ENCODE measurements at places on chromosomes 5 and 9.

- peak; percentile 55 for DNase-seq
Measured at GRCh38 chr9:73153793-73154227, 2.1 kb downstream of the ANXA1 start.

- DNase-seq = no peak
Measured at GRCh38 chr9:79883073-79883645, 311.4 kb downstream of the TLE4 start.

GRCh38 chr5:173762930-173763329 lies 125.2 kb upstream of the CPEB4 start:
- DNase-seq = no peak

GRCh38 chr5:148060309-148060708 lies 3.5 kb upstream of the SPINK5 start:
- no peak for DNase-seq

GRCh38 chr5:144436007-144436406 lies 265.3 kb downstream of the KCTD16 start:
- DNase-seq = no peak

DNA sequence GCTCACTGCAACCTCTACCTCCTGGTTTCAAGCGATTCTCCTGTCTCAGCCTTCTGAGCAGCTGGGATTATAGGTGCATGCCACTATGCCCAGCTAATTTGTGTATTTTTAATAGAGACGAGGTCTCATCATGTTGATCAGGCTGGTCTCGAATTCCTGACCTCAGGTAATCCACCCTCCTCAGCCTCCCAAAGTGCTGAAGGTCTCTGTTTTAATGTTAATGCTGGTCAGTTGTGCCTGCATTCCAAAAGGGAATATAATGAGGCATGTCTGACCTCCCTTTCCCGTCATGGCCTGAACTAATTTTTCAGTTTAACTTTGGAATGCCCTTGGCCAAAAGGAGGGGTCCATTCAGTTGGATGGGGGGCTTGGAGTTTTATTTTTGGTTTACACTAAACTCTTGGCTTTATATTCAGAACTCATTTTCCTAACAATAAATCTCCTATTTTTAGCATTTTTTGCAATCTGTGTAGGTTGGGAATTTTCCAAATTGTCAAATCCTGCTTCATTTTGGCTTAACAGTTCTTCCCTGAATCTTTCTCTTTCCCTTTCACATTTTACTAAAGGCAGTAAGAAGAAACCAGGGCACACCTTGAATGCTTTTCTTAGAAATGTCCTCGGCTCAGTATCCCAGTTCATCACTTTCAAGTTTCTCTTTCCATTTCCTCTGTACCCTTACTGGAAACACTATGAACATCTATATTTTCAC lies 1175.5 kb downstream of the MAT2B start:
- DNase-seq = no peak

GRCh38 chr9:84780385-84780784 lies 110.9 kb downstream of the NTRK2 start:
- DNase-seq = no peak

DNA sequence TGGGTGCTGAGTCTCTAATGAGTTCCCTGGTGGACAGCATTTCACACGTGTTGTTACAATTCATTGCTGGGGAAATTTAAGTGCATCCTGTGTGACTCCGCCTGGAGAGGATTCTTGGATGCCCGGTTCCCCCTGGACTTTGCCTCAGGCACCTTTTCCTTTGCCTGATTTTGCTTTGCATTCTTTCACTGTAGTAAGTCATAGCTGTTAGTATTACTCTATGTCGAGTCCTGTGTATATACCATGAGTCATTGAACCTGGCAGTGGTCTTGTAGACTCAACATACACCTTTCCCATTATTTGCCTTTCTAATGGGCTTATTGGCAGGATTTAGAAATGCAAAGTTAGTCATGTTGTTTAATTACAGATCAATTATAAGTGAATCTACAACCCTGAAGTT lies 81.9 kb upstream of the DHFR start:
- no peak for DNase-seq

GRCh38 chr9:114757395-114757794 lies 48.4 kb downstream of the TNFSF15 start:
- DNase-seq = no peak

DNA sequence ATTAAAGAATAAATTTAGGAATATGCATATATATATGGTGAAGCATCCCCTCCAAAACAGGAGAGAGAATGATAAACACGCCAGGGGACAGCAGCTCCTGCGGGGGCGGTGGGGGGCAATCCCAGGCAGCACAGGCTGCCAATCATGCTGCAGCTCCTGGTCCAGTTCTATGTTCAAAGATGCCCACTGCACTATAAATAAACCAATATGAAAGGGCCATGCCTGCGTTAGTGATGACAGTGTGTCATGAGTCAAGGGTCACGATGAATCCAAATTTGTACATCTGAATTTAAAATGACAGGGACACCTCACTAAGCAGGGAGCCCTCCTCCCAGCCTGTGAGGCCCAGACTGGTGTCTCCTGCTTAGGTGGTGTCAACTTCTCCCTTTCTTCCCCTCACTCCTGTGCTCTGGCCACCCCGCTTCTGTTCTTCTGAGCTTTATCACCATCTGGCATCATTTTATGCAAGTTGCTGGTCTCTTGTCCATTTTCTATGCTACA lies 153.9 kb downstream of the MED27 start:
- DNase-seq = no peak

GRCh38 chr9:108565651-108566378 lies 290.0 kb downstream of the ACTL7B start:
- peak; percentile 72 for DNase-seq

DNA sequence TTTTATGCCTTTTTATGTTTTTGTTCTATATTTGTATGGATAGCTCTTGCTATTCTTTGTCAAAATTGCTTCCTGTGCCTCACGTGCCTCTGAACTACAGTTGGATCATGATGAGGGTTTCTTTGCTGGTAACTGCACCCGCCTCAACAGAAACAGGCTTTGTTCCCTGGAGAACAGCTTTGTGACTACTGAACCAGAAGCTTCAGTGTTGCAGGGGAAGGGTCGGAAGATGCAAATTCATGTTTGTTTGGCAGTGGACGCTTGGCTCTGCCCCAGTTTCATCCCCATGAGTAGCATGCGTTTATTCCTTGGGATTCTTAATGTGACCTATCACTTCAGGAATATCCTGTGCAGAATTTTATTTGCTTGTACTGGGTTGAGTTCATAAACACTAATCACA lies 959.1 kb upstream of the WWC1 start:
- no peak for DNase-seq

DNA sequence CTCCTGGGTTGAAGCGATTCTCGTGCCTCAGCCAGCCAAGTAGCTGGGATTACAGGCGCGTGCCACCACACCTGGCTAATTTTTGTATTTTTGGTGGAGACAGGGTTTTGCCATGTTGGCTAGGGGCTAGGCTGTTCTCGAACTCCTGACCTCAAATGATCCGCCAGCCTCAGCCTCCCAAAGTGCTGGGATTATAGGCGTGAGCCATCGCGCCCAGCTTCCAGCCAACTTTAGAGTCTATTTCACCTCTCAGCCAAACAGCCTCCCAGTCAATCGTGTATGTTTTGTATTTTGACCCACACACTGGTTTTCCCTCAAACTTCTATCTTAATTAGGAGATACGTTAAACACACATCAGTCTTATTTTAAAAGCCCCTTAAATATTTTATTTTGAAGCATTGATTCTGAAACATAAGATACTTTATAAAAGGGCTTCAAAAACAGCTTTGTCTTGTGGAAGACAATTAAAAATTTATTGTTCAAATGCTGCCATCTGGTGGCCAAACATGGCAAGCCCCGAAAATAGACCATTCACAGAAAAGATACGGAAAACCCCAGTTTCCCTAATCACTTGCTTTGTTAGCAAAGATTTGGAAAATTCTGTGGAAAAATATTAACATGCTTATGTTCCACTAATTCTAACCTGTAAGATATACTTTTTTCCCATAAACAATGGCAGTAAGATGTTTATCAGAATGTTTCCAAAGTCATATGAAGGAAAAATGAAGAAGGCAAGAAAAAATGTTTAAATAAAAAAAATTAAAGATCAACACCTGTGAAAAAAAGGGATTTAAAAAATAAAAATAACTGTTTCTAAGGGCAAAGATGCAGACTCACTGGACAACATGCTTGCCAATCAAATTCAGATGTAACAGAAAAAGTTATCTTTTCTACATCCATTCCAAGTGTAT lies 33.1 kb downstream of the APTX start:
- peak; percentile 80 for DNase-seq

DNA sequence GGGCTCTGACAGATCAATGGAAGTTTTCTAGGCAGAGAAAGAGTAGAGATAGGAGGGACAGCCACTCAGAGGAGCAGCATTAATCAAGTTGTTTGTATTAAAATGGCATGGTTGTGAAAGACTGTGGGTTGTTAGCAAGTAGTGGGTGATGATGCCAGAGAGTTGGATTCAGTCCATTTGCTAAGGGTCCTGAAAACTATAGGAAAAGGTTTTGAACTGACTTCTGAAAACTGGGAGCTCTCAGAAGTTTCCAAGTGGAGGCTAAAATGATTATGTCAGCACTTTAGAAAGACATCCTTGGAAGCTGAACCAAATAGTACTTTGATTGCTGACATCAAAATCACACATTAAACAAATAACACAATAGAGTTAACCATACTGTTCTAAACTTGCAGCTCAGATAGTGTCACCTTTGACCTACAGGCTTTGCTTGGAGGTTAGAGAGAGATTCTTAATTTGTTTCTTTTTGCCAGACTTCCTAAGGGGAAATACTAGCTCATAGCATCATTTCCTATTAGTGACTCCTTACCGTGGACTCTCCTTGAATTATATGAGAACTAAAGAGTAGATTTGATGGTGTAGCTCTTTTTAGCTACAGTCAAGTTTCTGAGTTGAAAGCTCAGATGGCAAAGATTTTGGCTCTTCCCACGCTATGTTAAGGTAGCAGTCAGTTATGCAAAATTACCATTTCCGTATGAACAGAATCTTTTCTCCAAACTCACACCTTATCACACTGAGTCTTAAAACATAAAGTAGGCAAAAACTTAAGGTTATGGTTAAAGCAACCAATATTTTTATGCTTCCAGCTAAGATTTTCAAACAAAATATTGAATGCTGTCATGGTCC lies 277.1 kb downstream of the NR3C1 start:
- no peak for DNase-seq

- DNase-seq = no peak
Measured at GRCh38 chr5:149416987-149417710, 38.1 kb upstream of the IL17B start.

DNA sequence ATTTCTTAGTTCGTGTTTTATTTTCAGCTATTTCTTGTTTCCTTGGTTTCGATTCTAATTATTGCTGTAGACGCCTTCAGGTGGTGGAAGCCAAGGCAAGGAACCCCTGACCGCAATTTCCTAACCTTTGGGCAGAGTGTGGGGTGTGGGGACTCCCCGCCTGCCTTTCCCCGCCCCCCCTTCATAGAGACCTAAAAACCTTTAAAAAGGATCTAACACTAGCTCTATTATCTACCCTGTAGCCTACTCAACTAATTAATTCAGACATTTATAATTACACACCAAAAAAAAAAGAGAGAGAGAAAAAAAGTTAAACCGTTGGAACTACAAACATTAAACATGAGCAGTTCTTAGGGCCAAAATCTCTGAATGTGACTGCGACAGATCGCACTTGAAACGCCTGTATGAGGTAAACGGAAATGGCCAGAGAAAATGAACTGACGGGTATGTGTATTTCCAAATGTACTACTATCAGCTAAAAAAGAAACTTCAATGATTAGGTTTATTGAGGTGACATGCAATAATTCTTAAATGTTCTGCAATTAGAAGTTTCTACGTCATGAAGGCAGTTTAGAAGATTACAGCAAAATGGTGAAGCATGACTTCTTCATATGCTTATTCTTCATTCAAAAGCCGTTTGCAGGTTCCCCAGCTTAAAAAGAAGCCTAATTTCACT lies 19.0 kb upstream of the FER start:
- DNase-seq = peak; percentile 72

GRCh38 chr5:7615566-7616061 lies 219.7 kb downstream of the ADCY2 start:
- DNase-seq = no peak

DNA sequence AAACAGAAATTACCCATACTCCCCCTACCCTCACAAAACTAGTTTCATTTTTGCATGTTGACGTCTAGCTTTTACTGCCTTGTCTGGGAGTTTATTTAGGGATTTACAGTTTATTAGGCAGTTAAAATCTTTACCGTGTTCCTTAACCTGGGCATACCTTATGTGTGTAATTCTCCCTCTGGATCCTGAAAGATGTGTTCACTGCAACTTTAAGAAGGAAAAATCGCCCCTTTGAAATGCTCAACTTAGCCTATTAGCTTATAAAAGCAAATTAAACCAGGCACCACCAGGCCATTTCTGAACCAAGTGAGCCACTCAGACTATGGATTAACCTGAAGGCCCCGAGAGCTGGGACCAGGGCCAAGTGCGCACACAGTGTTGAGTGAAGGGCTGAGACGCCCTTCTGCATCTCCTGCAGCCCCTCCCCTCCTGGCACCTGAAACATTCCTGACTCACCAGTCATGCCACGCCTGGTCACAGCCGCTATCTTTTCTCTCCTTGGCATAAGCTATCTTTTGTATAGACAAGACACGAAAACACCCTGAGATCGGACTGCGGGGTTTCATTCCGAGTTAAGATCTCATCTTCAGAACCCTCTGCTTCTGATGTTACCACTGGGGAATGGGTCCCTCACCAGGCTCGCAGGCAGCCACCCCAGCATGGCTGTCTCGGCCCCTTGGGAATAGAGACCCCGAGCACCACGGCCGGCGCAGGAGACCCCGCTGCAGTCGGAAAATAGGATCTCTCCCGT lies 111.9 kb downstream of the ROR2 start:
- peak; percentile 29 for DNase-seq

DNA sequence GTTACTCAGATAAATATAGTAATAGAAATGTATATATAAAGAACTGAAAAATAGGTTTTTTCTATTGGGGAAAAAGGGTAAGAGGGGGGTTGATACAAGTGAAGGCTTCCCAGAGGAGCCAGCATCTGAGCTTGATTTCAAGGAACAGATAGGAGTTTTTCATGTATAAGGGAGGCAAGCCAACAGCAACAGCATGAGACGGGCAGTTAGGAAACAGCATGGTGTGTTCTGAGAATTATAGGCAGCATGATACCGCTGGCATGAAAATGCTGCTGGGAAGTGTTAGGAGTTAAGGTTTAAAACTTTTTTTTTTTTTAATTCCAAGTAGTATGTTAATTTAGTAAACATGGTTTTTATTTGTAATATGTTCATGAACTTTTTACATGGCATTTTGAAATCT lies 9.7 kb downstream of the CDC37L1 start:
- peak; percentile 100 for DNase-seq

All from OCI-M1 (cell line).